ENCODE measurements at places on chromosomes 4 and X.
A peak's percentile ranks its signal among the peaks of the same experiment; 100 is the strongest.

DNA sequence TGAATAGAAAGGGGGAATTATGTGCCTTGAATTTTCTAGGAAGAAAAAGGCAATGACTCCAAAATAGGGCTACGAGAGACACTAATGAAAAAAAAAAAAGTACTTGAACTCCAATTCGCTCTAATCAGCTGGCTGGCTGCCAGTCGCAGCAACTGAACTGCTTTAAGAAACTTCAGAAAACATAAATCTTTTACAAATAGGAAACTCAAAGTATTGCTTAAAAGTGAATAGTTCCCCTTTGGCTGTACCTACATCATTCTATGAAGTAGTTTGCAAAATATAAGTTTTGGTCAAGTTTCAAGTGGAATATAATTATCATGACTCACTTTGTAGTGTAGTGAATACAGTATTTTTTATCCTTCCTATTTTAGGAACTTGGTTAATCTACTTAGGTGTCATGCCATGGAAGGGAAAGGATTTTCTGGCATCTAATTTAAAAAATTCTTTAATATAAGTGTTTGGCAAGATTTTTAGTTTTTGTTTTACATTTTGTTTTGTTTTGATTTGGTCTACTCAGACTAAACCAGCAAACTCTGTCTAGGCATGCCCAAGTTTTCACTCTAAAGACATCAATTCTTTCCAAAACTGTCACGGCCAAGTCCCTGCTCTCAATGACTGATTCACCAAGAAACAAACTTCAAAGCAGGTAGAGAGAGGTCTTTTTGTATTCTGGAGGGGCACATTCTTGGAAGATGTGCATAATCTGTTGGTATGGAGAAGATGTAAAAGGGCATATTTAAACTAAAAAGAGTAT, 382.4 kb upstream of the GALNT7 start:
- DNase-seq: peak; percentile 3

DNA sequence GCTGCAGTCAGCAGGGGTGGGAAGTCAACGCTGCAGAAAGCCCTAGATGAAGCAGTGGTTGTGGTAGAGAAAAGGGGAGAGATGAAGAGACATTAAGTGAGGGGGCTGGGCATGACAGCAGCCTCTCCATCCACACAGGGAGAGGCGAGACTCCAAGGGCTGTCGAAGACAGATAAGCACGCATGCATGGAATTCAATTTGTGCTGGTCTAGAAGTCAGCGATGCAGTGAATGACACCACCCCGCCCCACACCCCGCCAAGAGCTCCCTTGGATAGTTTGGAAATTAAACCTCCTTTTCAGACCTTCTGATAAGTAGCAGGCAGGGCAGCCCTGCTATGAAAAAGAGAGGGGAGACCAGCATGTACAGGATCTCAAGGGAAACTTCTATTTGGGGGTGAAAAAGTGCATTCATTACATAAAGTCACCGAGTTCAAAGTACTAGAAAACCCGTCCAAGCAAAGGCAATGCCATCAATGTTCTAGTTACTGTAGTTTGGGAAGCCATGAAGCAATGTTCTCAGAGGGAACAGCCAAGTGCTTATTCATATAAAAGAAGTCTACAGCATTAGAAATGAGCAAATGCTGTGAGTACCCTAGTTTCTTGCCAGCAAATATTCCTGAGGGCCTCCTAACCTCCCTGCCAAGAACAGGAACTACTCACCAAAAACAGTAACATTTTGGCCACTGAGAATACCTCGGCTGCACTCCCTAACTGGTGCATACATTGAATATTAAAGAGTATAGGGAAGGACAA, 152.3 kb upstream of the ANXA10 start:
- DNase-seq: no peak

- DNase-seq: no peak
These were observed 19.5 kb upstream of the PGRMC2 start for GRCh38 chr4:128307123-128307571.

- DNase-seq: no peak
These were observed 238.1 kb upstream of the PPP1R2C start for GRCh38 chrX:43016021-43016420.

DNA sequence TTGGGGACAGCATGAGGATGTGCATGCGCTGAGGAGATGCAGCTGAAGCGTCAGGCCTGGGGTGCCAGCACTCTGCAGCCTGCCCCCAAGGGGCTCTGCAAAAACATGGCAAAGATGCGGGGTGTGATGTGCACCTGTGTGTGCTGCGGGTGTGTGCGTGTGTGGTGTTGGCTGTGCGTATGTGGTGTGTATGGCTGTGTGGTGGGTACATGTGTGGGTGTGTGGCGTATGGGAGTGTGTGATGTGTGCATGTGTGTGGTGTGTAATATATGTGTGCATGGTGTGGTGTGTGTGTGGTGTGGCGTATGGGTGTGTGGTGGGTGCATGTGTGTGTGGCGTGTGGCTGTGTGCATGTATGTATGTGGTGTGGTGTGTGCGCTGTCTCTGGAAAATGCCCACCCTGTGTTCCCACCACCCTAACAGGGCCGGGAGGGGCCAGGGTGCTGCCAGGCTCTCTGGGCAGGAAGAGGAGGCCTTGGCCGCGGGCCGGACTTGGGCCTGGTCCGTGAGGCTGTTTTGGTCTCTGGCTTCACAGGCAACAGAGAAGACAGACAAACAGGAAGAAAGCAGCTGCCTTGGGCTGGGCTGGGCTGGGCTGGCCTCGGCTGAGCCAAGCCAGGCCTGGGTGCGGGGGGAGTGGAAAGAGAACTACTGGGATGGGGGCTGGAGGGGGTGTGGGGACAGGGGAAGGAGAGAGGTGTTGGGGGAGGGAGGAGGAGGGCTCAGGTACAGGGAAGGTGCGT, 1.1 kb upstream of the AVPR2 start:
- no peak for DNase-seq

- no peak for DNase-seq
These were observed 321.0 kb upstream of the CXXC4 start for GRCh38 chr4:104815665-104816064.

DNA sequence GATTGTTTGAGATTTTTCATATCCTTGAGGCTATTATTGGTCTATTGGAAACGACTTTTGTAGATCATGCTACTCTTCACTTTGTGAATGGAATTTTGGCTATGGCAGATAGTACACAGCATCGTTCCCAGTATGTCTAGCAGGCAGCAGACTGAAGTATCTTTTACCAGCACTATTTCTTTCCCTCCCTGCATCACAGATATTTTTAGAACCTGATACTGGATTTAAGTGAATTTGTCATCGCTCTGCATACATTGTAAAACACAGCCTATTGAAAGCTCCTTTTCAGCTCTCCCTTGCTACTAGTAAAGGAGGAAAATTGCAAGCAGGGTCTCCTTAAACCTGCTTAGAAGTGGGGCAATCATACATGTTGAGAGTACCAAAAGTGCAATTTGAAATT, 133.6 kb downstream of the LUZP4 start:
- no peak for DNase-seq

DNA sequence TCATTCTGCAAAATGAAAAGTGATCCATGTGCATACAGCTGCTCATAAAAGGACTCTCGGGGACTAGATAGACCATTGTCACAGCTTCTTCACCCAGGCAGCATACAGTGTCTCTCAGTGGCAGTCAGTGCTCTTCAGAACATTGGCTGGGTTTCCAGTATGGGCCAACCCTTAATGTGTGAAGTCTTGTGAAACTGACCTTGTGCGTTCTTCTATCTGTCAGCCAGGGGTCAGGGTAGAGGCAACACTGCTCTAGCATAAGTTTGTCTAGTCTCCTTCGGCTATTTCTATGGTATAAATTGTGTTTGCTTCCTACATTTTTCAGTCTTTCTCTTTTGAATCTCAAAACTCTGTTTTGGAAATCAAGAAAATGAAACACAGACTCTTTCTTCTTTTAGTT, 37.0 kb upstream of the SMIM31 start:
- DNase-seq: no peak

DNA sequence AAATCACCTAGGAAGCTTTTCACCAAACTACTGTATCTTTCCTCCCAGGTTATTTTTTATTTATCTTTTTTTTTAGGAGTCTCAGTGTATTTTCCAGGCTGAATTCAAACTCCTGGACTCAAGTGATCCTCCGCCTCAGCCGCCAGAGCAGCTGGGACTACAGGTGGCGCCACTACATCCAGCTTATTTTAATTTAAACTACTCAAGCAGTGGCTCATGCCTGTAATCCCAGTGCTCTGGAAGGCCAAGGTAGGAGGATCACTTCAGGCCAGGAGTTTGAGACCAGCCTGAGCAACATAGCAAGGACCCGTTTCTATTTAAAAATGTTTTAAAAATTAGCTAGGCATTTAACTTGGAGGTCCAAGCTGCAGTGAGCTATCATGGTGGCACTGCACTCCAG, 37.8 kb downstream of the LEF1 start:
- no peak for DNase-seq

DNA sequence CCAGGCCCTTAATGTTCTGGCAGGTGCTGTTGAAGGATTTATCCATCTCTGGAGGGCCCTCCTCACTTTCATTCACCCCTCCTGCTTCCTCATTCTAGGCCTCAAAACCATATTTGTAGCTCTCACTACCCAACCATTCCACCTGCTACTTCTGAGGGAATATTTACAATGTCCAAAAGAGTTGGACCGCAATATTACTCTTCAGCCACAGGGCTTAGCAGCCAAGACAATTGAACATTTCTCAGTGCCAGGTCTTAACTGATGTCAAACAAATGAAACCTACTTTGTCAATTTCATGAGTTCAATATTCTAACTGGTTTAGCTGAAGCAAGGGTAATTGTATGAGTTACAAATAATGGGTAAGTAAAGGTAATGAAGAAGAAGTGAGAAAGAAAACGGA, 113.2 kb downstream of the ENOX2 start:
- no peak for DNase-seq

Data from CD4-positive, alpha-beta T cell treated with Interleukin-4 for 1 hour (primary cell).